ENCODE measurements at places on chromosomes 7 and 10.

DNA sequence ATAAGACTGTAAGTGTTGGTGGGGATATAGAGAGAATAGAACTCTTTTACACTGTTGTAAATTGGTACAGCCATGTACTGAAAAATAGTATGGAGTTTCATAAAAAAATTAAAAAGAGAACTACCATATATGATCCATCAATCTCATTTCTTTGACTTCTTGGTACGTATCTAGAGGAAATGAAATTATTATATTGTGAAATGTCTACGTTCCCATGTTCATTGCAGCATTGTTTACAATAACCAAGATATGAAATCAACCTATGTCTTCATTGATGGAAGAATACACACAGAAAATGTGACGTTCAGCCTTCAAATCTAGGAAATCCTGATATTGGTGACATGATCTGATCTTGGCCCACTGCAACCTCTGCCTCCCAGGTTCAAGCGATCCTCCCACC lies 32.0 kb downstream of the SHOC2 start:
- DNase-seq: no peak

GRCh38 chr10:46312953-46313352 lies 26.2 kb downstream of the ANTXRL start:
- no peak for DNase-seq

GRCh38 chr10:48880016-48880705 lies 59.5 kb downstream of the LRRC18 start:
- no peak for DNase-seq

DNA sequence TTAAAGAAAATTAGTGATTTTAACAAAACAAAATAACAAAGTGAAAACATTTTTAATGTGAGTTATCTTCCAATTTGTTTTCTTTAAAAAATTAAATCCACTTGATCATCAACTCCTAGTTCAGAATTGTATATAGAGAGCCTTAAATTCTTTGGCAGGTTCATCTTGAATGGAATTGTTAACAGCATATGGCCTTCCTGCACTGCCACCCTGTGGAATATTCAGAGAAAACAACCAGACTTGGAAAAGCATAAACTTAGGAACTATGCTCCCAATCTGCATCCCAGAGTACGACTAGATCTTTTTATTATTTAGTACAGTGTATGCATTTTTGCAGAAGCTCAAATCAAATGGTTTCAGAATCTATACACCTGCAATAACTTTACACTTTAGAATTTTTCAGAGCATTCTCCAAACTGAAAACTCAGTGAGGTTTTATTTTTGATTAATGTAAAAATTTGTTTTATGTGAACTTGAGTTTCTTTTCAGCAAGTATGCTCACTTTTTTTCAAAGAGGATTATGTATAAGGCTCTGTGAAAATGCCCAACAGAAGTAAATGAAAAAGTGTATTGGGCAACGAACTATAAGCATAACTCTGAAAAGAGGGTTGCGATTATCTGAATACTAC lies 44.9 kb upstream of the ANK3 start:
- no peak for DNase-seq

- no peak for DNase-seq
These were observed 2.2 kb upstream of the IGFBP3 start for GRCh38 chr7:45923290-45923689.
